ENCODE measurements at places on chromosomes 5 and 9.

DNA sequence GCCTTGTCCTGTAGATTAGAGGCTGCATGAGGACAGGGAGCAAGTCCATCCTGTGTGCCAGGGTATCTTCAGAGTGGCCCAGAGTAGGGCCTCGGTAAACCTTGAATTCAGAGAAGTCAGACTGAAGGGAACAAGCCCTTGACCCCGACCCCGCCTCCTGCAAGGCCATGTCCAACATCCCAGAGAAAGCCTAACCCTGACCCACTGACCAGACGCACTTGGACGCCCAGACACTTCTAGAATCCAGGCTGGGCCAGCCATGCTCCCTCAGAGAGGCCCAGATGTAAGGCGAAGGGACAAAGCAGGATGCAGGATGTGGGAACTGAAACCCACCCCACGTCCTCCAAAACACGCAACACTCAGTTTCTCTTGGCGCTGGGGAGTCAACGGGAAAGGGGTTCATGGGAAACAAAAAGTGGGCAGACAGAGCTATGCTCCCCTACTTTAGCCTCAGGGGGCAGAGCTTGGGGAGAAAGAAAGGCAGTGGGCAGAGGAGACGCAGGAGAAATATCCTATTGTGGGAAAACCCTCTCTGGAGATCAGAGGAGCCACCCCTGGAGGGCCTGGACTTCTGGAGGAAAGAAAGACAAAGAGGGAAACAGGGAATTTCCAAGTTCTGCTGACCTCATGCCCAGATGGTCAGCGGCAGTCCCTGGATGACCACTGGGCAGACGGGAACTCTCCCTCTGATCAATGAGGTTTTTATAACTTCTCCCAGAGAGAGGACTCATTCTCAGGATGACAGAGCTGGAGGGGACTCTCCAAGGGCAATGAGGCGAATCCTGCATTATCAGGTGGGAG lies 13.0 kb downstream of the TNIP1 start:
- H3K27ac ChIP-seq: no peak overlapping the region
- H3K36me3 ChIP-seq: peaks cover 35% of the 10 kb centered on the region
- DNase-seq: no peak
- H3K4me3 ChIP-seq: no peak overlapping the region
- H3K27me3 ChIP-seq: no peaks in the 10 kb centered on the region
- peaks cover 80% of the 10 kb centered on the region for H3K4me1 ChIP-seq

- H3K27ac ChIP-seq: no peak overlapping the region
- H3K4me3 ChIP-seq: no peak overlapping the region
- H3K4me1 ChIP-seq: no peaks in the 10 kb centered on the region
- H3K27me3 ChIP-seq: no peaks in the 10 kb centered on the region
Observed at GRCh38 chr9:95213117-95213516, 104.4 kb downstream of the FANCC start.

DNA sequence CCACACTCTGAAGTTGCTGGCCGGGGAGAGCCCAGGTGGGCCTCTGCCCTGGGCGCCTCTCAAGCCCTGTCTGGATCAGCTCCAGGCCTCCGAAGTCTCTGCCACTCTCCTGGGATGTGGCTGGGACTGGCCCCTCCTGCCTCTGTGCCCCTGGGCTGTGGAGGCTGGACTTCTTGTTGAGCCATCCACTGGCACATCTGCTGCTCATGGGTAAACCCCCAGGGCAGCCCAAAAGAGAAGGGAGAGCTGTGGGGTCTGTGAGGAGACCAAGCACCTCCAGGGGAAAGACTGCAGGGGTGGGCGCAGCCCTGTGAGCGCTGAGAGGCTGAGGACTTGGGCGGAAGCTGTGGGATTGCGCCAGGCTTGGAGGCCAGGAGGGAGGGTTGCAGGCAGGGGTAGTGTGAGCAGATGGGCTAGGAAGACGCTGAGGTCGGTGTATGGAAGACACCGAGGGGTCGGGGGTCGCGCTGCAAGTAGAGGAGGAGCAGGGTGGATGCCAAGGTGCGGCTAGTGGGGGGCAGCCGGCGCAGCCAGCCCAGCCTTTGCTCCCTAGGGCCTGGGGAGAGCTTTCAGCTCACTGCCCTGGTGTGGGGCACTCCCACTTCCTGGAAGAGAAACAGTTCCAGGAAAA lies 118.1 kb downstream of the WNK2 start:
- H3K4me1 ChIP-seq: peaks cover 4% of the 10 kb centered on the region
- no peak overlapping the region for H3K4me3 ChIP-seq
- H3K36me3 ChIP-seq: no peaks in the 10 kb centered on the region

GRCh38 chr5:4571248-4571948 lies 568.7 kb upstream of the ADAMTS16 start:
- no peaks in the 10 kb centered on the region for H3K36me3 ChIP-seq
- no peak overlapping the region for H3K4me3 ChIP-seq
- no peaks in the 10 kb centered on the region for H3K27me3 ChIP-seq
- DNase-seq: no peak
- H3K4me1 ChIP-seq: no peaks in the 10 kb centered on the region

GRCh38 chr9:107286057-107286456 lies 3.0 kb downstream of the RAD23B start:
- no peak overlapping the region for H3K4me3 ChIP-seq
- no peak overlapping the region for H3K27ac ChIP-seq

DNA sequence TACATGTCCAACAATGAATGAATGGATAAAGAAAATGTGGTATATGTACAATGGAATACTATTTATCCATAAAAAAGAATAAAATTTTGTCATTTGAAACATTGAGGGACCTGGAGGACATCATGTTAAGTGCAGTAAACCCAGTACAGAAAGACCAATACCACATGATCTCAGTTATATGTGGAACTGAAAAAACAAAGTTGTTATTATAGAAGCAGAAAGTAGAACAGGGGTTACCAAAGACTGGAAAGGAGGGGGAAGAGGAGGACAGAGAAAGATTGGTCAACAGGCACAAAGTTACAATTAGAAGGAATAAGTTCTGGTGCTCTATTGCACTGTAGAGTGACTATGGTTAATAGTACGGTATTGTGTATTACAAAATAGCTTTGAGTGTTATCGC lies 233.8 kb downstream of the SEMA6A start:
- no peak overlapping the region for H3K27ac ChIP-seq
- H3K36me3 ChIP-seq: no peaks in the 10 kb centered on the region
- DNase-seq: no peak
- H3K27me3 ChIP-seq: no peaks in the 10 kb centered on the region
- no peaks in the 10 kb centered on the region for H3K4me1 ChIP-seq
- H3K4me3 ChIP-seq: no peak overlapping the region

DNA sequence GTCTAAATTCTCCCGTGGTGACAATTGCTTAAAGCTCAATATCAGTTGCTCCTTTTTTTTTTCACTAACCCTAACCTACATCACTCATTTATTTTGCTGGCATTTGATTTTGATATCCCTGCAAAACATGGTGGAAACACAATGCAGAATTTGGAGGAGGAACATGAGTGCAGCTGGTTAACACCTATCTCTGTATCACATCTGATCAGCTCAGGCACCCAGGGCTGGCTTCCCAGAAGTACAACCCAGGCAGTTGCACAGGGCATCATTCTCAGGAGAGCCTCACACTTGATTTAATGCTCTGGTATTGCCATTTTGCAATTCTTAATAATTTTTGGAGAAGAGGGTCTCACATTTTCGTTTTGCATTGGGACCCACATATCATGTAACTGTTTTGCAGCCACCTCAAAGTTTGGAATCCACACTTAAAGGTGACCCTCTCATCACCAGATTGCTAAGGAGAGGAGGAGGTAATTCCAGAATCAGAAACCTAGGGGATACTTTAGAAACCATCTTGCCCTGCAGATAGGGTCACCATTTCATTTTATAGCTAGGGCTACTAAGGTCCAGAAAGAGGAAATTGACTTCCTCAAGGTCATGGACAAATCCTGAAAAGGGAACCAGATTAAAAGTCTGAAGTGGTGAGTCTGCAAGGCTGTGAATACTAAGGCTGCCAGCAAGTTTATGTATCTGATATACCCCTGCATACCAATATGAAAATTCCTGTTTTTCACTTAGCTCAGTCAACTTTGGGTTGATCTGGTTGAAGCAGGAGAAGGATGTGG lies 19.3 kb upstream of the ADAM19 start:
- H3K27ac ChIP-seq: no peak overlapping the region
- H3K27me3 ChIP-seq: no peaks in the 10 kb centered on the region
- H3K36me3 ChIP-seq: no peaks in the 10 kb centered on the region
- no peak for DNase-seq
- peaks cover 78% of the 10 kb centered on the region for H3K4me1 ChIP-seq
- no peak overlapping the region for H3K4me3 ChIP-seq

- no peaks in the 10 kb centered on the region for H3K4me1 ChIP-seq
- H3K27ac ChIP-seq: no peak overlapping the region
- no peaks in the 10 kb centered on the region for H3K36me3 ChIP-seq
Observed at GRCh38 chr9:113456235-113456634, 7.3 kb upstream of the RGS3 start.

DNA sequence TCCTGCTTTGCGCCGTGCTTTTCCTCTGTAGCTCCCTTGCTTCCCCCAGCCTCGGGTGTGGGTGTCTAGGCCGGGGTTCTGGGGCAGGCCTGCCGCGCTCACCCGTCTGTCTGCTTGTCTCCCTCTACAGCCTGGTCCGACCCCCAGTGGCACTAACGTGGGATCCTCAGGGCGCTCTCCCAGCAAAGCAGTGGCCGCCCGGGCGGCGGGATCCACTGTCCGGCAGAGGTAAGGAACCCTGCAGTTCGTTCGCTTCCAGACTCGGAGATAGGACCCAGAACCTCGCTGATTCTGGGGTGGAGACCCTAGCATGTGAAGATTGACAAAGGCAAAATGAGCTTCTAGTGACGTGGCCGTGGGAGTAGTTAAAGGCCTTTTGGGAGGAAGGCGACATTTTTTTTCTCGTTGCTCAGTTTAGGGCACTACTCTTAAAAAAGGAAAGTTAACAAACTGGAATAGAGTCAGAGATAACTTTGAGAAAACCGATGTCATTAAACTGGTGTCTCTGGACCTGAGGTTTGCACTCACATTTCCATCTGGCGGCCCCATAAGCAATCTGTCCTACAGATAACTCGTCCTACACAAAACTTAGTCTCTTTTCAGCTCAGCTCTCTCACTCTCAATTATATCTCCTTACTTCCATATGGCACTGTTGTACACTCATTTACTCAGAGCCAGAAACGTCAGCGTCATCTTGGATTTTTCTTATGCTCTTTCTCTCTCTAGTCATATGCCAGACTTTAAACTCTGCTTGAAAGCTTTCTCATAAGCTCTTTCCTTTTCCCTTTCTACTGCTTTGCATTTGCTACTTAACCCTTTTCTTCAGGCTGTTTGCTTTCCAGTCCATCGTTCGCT lies 561 bp downstream of the SEC61B start:
- peaks cover 7% of the 10 kb centered on the region for H3K36me3 ChIP-seq
- H3K27ac ChIP-seq: peak overlapping the region; percentile 82
- DNase-seq: no peak
- peak overlapping the region; percentile 78 for H3K4me3 ChIP-seq
- H3K27me3 ChIP-seq: no peaks in the 10 kb centered on the region

- H3K36me3 ChIP-seq: no peaks in the 10 kb centered on the region
- DNase-seq: no peak
Observed at GRCh38 chr9:36035006-36035405, 1.7 kb upstream of the RECK start.

GRCh38 chr9:22969350-22969979 lies 522.8 kb downstream of the DMRTA1 start:
- DNase-seq: no peak
- no peaks in the 10 kb centered on the region for H3K4me1 ChIP-seq
- H3K4me3 ChIP-seq: no peak overlapping the region
- H3K36me3 ChIP-seq: no peaks in the 10 kb centered on the region
- H3K27ac ChIP-seq: no peak overlapping the region
